CD14-positive monocyte (primary cell): ENCODE measurements at places on chromosomes 12 and 14. TPM values are rescaled to one million over a fixed set of nuclear protein-coding genes. Genes with fewer than 3 reads are reported as not detected.

MDP1 gene
- polyA plus RNA-seq: 37.5 TPM

VASH1 gene
- 3.3 TPM for polyA plus RNA-seq

SYCP3 gene
- 0.15 TPM in 1 of 2 replicates, not detected in the other for polyA plus RNA-seq

CCDC175 gene
- polyA plus RNA-seq: not detected in 2 replicates

CLIP1 gene
- polyA plus RNA-seq: 12.9 TPM

FOXG1 gene
- polyA plus RNA-seq: not detected

CMKLR1 gene
- polyA plus RNA-seq: 11.6 and 12.8 TPM in 2 replicates

IFT81 gene
- 0.97 TPM for polyA plus RNA-seq

ARHGAP5 gene
- 4.3 TPM for polyA plus RNA-seq

TSPAN19 gene
- not detected for polyA plus RNA-seq

ADAMTS20 gene
- polyA plus RNA-seq: not detected

CCER1 gene
- not detected for polyA plus RNA-seq

MGST1 gene
- 295 TPM for polyA plus RNA-seq

PTPRR gene
- not detected for polyA plus RNA-seq

LRRIQ1 gene
- polyA plus RNA-seq: not detected in 2 replicates

AKAP3 gene
- not detected for polyA plus RNA-seq

TMTC1 gene
- 0.57 TPM for polyA plus RNA-seq

FBLN5 gene
- 0.16 TPM for polyA plus RNA-seq

CELA1 gene
- polyA plus RNA-seq: 3.0 TPM

MGAT4C gene
- not detected for polyA plus RNA-seq

OR6C75 gene
- polyA plus RNA-seq: not detected in 2 replicates

CDH24 gene
- 0.14 TPM for polyA plus RNA-seq

KIAA0586 gene
- 7.5 TPM for polyA plus RNA-seq

FAM181A gene
- not detected for polyA plus RNA-seq

SSPN gene
- polyA plus RNA-seq: not detected

CABP1 gene
- polyA plus RNA-seq: 0.19 TPM

SYNDIG1L gene
- 0.09 TPM in 1 of 2 replicates, not detected in the other for polyA plus RNA-seq

CNTN1 gene
- not detected for polyA plus RNA-seq

MUCL1 gene
- not detected for polyA plus RNA-seq

CLEC2A gene
- polyA plus RNA-seq: not detected

GNB3 gene
- not detected for polyA plus RNA-seq

ATG101 gene
- 64.2 and 120 TPM in 2 replicates for polyA plus RNA-seq

PROX2 gene
- polyA plus RNA-seq: not detected

NEUROD4 gene
- polyA plus RNA-seq: not detected

A2ML1 gene
- polyA plus RNA-seq: not detected in 2 replicates
